Stomach (tissue), 19 donors: ENCODE measurements at places on chromosomes 1 and 21. TPM values are rescaled to one million over a fixed set of nuclear protein-coding genes. Genes with fewer than 3 reads are reported as not detected.

The AK2 gene
- total RNA-seq = 124 TPM

GRCh38 chr1:202952818-202953217 is 5.3 kb downstream of the ADIPOR1 start:
- H3K27ac ChIP-seq = peak overlapping the region; percentile 60
- no peaks in the 10 kb centered on the region for H3K27me3 ChIP-seq
- no peak for DNase-seq
- H3K36me3 ChIP-seq = peaks cover 29% of the 10 kb centered on the region
- no peak overlapping the region for H3K4me3 ChIP-seq

GRCh38 chr1:210074904-210075303 is 136.9 kb downstream of the SYT14 start:
- no peak overlapping the region for H3K27ac ChIP-seq
- DNase-seq = no peak
- H3K36me3 ChIP-seq = no peaks in the 10 kb centered on the region
- H3K4me3 ChIP-seq = no peak overlapping the region

DNA sequence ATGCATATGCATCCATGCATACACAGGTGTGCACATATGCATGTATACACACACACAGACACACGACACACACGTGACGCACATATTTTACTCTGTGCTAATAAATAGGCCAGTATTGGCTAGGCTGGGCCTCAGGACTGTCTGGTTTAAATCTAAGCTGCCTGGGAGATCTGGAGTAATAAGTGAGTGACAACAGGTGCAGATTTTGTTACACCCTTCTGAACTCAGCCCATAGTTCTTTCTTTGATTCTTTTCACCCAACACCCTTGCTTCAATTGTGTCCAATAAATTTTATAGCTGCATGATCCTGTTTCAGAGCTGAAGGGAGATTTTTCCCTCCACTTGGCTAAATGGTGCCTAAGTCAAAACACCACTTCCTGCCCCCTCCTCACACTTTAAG is 132.8 kb downstream of the FGGY start:
- DNase-seq = no peak
- H3K4me1 ChIP-seq = peaks cover 8% of the 10 kb centered on the region
- H3K27ac ChIP-seq = no peak overlapping the region
- no peaks in the 10 kb centered on the region for H3K27me3 ChIP-seq
- no peaks in the 10 kb centered on the region for H3K36me3 ChIP-seq

GRCh38 chr1:91011726-91012125 is 10.1 kb downstream of the ZNF644 start:
- DNase-seq = no peak
- peaks cover 23% of the 10 kb centered on the region for H3K4me1 ChIP-seq
- H3K4me3 ChIP-seq = no peak overlapping the region
- no peaks in the 10 kb centered on the region for H3K27me3 ChIP-seq

The F13B gene
- 1.5 TPM for total RNA-seq

DNA sequence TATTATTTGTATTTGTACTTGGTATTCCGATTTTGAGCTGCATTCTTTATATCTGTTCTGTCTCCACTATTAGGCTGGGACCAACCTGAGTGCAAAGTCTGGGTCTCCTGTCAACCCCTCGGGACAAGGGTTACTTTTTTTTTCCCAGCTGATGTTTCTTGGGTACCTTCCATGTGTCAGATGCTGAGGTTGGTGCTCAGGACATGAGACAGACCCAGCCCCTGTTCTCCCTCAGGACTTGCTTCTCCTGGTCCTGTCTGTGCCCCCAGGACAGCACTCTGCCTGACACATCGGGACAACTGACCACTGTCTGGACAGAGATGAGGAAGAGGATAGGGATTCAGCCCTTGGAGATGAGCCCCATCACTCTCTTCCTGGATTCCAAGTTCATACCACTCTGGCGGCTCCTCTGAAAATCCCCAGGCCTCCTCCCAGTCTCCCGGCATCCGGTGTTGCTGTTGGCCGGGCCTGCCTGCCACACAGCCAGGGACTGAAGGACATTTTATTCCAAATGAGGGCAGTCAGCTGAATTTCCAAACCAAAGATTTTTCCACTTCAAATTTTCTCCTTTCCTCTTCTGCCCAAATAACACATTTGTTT is 55.6 kb upstream of the FMOD start:
- no peaks in the 10 kb centered on the region for H3K36me3 ChIP-seq
- peaks cover 54% of the 10 kb centered on the region for H3K4me1 ChIP-seq
- no peak overlapping the region for H3K4me3 ChIP-seq
- DNase-seq = no peak
- H3K27me3 ChIP-seq = no peaks in the 10 kb centered on the region

DNA sequence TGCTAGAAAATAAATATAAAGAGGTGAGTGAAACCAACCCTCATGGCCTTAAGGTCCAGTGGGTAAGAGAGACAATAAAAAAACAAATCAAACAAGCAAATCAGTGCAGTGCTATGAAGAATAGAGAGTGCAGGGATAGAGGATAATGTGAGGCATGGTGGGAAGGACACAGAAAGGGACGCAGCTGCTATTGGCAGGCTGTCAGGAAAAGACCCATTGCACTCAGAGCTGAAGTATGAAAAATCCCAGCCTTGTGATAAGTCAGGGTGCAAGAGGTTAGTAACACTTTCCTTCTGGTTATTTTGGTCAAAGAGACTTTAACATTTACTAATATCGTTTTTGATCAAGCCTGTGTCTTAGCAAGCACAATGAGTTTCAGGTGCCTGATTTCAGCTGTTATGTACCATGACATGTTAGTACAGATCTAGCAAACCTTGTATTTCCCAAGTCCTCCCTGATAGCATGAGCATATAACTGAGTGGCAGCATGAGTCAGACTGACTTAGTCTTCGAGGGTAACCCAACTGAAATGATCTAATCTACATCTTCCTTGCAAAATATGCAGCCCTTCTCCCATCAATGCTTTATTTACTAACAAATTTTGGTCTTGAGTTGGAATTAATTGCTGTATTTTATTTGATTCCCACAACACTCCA is 31.7 kb downstream of the CHML start:
- no peaks in the 10 kb centered on the region for H3K36me3 ChIP-seq
- H3K4me1 ChIP-seq = peaks cover 11% of the 10 kb centered on the region
- H3K27ac ChIP-seq = no peak overlapping the region
- H3K4me3 ChIP-seq = no peak overlapping the region

- no peak for DNase-seq
- H3K4me3 ChIP-seq = no peak overlapping the region
- H3K27ac ChIP-seq = no peak overlapping the region
- peaks cover 7% of the 10 kb centered on the region for H3K4me1 ChIP-seq
Observed at GRCh38 chr1:99658031-99658290, 12.0 kb downstream of the PALMD start.

DNA sequence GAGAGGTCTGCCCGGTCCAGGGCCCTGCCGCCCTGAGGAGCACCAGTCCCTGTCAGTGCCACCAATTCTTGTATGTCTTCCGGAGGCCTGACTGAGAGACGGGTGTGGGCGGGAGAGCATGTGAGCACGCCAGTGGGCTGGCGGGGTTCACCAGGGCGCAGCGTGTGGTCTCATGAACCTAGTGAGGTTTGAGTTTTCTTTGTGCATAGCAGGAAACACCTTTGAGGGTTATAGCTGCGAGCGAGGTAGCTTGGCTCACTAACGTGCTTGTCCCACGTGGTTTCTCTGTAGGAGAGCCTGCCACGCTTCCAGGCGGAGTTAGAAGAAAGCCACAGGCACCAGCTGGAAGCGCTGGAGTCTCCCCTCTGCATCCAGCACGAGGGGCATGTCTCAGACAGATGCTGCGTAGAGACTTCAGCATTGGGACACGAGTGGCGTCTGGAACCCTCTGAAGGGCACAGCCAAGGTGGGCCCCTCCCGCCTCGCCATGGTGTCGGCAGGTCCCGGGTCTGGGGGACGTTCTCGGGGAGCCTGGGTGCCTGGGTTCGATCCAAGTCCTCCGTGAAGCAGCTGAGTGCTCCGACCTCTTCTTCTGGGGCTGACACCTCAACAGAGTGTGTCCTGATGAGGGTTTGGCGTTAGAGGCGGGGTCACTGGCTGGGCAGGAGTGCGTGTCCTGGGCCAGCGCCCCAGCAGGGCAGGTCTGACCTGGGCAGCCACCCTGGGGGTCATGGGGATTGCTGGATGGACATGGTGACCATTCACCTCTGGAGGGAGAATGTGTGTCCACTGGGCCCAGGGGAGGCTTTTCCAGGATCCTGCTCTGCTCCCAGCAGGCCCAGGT is 31.4 kb downstream of the PCNT start:
- H3K4me1 ChIP-seq = no peaks in the 10 kb centered on the region
- no peaks in the 10 kb centered on the region for H3K27me3 ChIP-seq
- H3K36me3 ChIP-seq = peaks cover 96% of the 10 kb centered on the region

DNA sequence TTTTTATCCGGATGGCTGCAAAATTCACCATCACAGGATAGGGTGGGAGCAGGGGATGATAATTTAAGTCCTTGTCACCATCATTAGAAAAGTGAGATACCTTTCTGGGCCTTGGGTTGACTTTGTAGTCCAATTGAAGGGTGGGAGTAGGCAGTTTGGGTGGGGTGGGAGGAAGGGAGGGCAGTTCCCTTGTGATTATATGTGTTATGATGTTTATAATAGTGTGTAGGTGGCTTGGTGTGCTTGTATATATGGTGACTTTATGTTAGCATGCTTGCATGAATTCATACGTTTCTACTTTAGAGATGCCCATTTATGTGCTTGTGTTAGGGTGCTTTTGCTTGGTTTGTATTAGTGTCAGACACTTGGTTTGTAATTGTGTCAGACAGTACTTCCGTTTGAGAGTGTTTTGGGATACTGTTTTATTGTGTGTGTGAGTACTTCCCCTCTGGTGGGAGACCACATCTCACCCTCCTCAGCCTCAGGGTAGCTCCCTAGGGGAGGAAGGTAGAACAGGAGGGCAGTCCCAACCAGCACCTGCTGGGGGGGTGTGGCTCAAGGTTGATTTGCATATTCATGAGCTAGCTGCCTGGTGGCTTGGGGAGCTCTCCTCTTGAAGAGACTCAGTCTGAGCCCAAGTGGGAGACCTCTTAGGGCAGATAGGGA is 6.3 kb upstream of the POU3F1 start:
- H3K4me3 ChIP-seq = no peak overlapping the region
- no peak for DNase-seq
- no peak overlapping the region for H3K27ac ChIP-seq
- peaks cover 4% of the 10 kb centered on the region for H3K4me1 ChIP-seq

- peaks cover 14% of the 10 kb centered on the region for H3K4me1 ChIP-seq
- no peaks in the 10 kb centered on the region for H3K27me3 ChIP-seq
- no peak overlapping the region for H3K4me3 ChIP-seq
Observed at GRCh38 chr21:15000081-15000480, 64.7 kb downstream of the NRIP1 start.

GRCh38 chr1:27005648-27006496 is 6.8 kb downstream of the TENT5B start:
- peaks cover 97% of the 10 kb centered on the region for H3K4me1 ChIP-seq
- no peak overlapping the region for H3K4me3 ChIP-seq
- peaks cover 2% of the 10 kb centered on the region for H3K36me3 ChIP-seq
- no peak overlapping the region for H3K27ac ChIP-seq
- H3K27me3 ChIP-seq = no peaks in the 10 kb centered on the region

DNA sequence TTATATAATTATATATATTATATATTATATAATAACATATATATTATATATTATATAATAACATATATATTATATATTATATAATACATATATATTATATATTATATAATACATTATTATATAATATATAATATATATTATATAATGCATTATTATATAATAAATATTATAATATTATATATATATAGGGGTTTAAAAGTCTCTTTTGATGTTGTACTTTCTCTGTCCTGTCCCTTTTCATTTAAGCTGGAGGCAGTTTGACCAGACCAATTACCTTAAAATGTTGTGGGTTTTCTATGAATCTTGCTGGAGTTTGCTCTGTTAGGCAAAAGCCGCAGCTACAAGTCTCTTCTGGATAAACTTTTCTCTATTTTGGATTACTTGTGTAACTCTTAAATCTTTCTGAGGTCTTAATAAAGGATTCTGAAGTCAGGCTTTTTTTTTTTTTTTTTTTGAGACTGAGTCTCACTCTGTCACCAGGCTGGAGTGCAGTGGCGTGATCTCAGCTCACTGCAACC is 22.2 kb upstream of the KIF1B start:
- no peak overlapping the region for H3K4me3 ChIP-seq
- no peaks in the 10 kb centered on the region for H3K4me1 ChIP-seq
- no peaks in the 10 kb centered on the region for H3K27me3 ChIP-seq

DNA sequence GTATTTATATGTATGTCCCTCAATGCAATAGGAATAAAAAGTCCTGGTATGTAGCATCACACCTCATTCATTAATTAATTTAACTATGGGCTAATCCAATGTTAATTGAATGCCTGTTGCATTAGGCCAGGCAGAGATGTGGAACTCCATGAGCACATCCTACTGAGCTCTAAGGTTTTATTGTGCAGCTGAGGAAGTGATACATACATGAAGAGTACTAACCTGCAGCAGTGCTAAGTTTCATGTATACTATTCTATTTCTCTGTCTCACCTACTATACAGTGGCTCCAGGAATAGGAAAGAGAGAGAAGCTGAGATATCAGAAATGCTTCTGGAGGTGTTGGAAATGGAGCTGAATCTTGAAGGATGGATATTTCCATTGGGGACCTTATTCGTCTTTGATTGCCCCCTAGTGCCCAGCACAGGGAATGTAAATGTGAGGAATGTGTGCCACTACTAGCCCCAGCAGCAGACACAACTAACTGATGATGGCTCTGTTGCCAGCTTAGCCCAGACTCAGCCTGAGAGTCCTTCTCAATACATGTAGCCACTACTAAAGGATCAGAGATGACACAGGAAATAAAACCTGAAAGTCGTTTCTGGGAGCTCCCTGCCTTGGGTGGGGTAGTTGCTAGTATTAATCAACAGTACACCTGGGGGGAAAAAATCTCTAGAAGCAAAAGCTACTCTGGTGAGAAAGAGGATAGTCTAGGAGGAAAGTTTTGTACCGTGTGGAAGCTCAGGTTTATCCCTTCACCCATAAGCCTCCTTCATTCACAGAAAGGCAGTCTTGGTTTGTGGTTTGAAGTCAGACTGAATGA is 173.3 kb upstream of the FOXD3 start:
- peak; percentile 32 for DNase-seq
- peaks cover 10% of the 10 kb centered on the region for H3K27me3 ChIP-seq
- no peak overlapping the region for H3K4me3 ChIP-seq
- H3K27ac ChIP-seq = no peak overlapping the region
- H3K36me3 ChIP-seq = no peaks in the 10 kb centered on the region
- H3K4me1 ChIP-seq = no peaks in the 10 kb centered on the region

DNA sequence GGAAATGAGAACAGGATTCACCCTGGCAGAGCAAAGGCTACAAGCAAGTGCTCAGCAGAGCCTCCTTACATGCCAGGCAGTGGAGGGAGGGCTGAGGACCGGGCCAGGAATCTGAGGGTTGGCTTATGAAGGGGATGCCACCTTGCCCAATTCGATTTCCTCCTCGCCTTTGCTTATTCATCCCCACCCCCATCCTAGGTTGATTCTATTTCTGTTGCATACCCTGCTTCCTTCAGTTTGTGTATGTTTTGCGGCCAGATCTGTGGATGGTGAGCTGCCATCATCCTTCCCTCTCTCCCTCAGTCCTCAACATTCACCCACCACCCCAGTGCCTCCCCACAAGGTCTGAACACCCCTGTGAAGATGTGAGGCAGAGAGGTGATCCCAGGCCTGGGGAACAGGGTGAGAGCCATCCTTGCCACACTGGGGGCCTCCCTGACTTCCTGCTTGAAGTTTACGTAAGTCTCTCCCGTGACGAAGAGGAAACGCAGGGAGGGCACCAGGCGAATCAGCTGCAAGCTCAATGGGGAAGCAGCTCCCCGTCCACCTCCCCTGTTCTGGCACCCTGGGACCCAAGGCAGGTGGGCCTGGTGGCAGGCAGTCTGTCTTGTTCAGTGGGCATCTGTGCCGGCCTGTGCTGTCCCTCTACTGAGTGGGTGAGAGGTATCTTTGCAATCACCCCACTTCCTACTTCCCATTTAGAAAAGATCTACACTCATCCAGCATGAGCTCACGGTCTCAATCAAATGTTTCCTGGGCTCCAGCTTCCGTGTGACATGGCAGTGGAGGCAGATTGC is 50.6 kb upstream of the CNTN2 start:
- peak; percentile 37 for DNase-seq
- H3K36me3 ChIP-seq = peaks cover 7% of the 10 kb centered on the region
- peaks cover 4% of the 10 kb centered on the region for H3K27me3 ChIP-seq
- no peak overlapping the region for H3K27ac ChIP-seq
- peaks cover 3% of the 10 kb centered on the region for H3K4me1 ChIP-seq

The LMO4 gene
- total RNA-seq = 83.0 TPM
